ENCODE measurements at places on chromosomes 2 and 18.

DNA sequence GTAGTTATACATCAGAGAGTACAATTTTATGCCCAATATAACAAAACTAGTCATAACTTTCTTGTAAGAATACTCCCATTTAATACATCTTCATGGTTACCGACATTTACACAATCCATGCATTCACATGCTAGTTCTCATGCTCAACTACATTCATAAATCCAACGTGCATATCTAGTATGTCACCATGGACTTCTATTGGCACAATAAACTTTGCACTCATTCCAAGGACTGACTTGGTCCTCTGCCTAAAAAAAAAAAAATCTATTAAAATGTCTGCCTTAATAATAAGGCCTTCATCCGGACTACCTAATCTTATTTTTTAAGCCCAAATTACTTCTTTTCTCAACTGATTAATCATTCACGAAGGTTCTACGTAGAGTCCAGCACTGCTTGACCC is 107.8 kb upstream of the PGAP1 start:
- no peaks in the 10 kb centered on the region for H3K27me3 ChIP-seq
- H3K4me1 ChIP-seq, result no peaks in the 10 kb centered on the region
- DNase-seq, result no peak
- H3K27ac ChIP-seq, result no peak overlapping the region
- no peak overlapping the region for H3K4me3 ChIP-seq

- H3K4me3 ChIP-seq, result no peak overlapping the region
- H3K36me3 ChIP-seq, result no peaks in the 10 kb centered on the region
- H3K4me1 ChIP-seq, result no peaks in the 10 kb centered on the region
- no peak for DNase-seq
Observed at GRCh38 chr18:770583-770961, 41.5 kb downstream of the YES1 start.

DNA sequence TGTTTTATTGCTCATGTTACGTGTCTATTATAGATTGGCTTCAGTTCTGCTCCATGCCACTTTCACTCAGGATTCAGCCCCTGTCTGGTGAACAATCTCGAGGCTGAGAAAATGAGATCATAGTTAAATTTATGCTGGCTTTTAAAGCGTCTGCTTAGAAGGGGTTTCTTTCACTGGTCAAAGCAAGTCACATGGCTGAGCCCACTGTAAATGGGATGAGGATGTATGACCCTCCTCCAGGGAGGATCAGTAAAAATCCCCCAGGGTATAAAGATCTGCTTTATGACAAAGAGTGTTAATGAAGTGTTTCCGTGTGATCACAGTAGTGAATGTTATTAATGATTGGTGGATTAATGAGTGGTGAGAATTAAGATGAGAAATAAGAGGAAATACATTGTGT is 6.2 kb upstream of the PLCL1 start:
- H3K27me3 ChIP-seq, result no peaks in the 10 kb centered on the region
- H3K27ac ChIP-seq, result no peak overlapping the region
- H3K4me1 ChIP-seq, result no peaks in the 10 kb centered on the region
- no peaks in the 10 kb centered on the region for H3K36me3 ChIP-seq

DNA sequence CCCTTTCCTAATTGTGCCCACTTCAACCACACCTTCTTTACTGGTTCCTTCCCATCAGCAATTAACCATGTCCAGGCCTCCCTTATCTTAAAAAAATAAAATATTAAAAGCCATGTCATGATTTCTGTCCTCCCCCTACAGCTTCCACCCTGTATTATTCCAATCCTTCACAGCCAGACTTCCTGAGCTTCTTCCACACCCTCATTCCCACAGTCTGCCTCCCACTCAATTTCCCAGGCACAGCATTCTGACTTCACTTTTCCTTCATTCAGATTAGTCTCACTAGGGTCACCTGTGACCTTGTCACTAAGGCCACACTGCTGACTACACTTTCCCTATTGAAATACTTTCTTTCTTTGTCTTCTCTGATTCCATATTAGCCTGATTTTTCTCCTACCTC is 159.4 kb downstream of the DIS3L2 start:
- H3K36me3 ChIP-seq, result no peaks in the 10 kb centered on the region
- H3K27me3 ChIP-seq, result no peaks in the 10 kb centered on the region
- no peak for DNase-seq
- H3K27ac ChIP-seq, result no peak overlapping the region
- H3K4me3 ChIP-seq, result no peak overlapping the region
- no peaks in the 10 kb centered on the region for H3K4me1 ChIP-seq

DNA sequence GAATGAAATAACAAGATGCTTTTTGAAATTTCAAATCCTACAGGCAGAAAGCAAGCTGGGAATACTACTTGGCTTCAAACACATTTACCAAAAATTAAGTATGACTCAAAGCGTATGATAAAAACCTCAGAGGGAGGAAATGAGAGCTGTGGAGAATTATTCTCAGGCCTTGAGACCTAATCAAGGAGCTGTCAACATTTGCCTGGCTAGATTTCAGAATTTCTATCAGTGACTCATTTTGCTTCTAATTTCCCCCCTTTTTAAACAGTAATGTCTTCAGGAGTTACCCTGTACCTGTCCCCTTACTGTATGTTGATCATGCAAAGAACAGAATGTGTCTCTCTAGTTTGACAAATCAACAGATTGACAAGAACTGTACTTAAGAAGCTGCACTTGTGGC is 1324.5 kb upstream of the DDX18 start:
- DNase-seq, result no peak
- H3K4me1 ChIP-seq, result no peaks in the 10 kb centered on the region
- H3K4me3 ChIP-seq, result no peak overlapping the region
- no peak overlapping the region for H3K27ac ChIP-seq
- no peaks in the 10 kb centered on the region for H3K27me3 ChIP-seq
- no peaks in the 10 kb centered on the region for H3K36me3 ChIP-seq

DNA sequence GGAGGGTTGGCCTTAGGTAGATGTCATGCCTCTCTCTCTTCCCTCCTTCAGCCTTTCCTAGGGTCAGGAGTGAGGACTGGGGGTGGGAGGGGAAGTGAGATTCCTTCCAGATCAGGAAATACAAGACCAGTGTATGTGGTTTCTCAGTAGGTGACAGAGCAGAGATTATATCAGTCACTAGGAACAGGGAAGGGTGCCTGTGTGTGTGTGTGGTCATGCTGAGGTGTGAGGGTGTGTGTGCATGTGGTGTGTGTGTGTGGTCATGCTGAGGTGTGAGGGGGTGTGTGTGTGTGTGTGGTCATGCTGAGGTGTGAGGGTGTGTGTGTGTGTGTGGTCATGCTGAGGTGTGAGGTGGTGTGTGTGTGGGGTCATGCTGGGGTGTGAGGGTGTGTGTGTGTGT is 259.8 kb downstream of the LOXHD1 start:
- no peaks in the 10 kb centered on the region for H3K27me3 ChIP-seq
- no peak overlapping the region for H3K4me3 ChIP-seq
- H3K27ac ChIP-seq, result no peak overlapping the region
- no peak for DNase-seq
- no peaks in the 10 kb centered on the region for H3K4me1 ChIP-seq
- H3K36me3 ChIP-seq, result no peaks in the 10 kb centered on the region

DNA sequence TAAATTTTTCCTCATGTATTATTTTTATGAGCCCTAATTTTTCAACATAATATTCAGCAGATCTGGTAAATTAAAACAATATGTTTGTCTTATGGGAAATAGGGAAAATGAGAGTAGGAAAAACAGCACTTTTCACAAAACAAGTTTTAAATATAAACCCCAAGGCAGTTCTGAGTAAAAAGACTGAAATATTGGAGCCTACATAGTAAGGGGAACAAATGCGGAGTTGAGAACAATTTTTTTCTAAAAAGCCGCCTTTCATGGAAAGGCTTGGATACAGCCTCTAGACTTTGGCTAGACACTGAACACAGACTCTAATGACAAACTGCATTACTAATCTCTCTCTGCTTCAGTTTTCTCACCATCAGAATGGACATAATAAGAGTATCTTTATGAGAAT is 174.1 kb downstream of the NOL4 start:
- DNase-seq, result no peak
- H3K27ac ChIP-seq, result no peak overlapping the region
- no peaks in the 10 kb centered on the region for H3K4me1 ChIP-seq
- H3K27me3 ChIP-seq, result no peaks in the 10 kb centered on the region

GRCh38 chr2:172938713-172939375 is 136.8 kb upstream of the MAP3K20 start:
- no peaks in the 10 kb centered on the region for H3K27me3 ChIP-seq
- H3K4me1 ChIP-seq, result no peaks in the 10 kb centered on the region
- H3K36me3 ChIP-seq, result no peaks in the 10 kb centered on the region
- H3K27ac ChIP-seq, result no peak overlapping the region

- no peak overlapping the region for H3K4me3 ChIP-seq
- DNase-seq, result no peak
- H3K27ac ChIP-seq, result no peak overlapping the region
- no peaks in the 10 kb centered on the region for H3K36me3 ChIP-seq
Observed at GRCh38 chr2:223481486-223481885, 120.7 kb downstream of the SCG2 start.

All from H9 (cell line).